ENCODE measurements at places on chromosomes 1 and 21.

GRCh38 chr1:35656863-35657232 lies 15.5 kb upstream of the PSMB2 start:
- DNase-seq: no peak

DNA sequence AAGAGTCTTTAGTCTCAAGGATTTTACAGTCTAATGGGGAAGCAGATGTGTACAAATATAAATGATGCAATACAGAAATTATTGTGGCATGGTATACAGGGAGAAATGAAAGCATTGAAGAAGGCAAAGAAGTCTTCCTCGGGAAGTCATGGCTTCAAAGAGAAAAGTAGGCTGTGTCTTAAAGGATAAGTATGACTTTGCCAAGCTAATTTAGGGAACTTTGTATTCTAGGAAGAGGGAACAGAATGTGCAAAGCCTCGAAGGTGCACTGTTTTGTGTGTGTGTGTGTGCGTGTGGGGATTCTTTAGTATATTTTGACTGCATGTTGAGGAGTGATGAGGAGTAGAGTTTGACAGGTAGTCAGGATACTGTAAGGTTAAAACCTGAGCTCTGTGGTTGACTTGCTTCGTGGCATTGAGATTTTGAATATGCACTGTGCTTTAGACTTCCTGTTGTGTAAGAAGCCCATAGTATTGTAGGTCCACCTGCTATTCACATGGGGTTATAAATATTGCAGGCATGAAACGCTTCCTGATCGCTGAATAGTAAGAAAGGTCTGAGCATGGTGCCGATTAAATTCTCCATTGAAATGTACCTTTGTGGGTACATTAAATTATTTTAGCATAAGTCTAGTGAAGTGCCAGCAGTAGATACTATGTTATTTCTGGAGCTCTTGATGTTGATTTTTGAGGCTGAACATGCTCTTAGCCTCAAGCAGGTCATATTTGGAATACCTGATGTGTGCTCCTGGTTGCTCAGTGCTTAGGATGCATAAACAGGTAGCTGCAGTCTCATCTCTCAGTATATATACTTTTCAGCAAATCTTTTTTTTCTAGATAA lies 8.0 kb downstream of the SMAP2 start:
- DNase-seq: no peak

DNA sequence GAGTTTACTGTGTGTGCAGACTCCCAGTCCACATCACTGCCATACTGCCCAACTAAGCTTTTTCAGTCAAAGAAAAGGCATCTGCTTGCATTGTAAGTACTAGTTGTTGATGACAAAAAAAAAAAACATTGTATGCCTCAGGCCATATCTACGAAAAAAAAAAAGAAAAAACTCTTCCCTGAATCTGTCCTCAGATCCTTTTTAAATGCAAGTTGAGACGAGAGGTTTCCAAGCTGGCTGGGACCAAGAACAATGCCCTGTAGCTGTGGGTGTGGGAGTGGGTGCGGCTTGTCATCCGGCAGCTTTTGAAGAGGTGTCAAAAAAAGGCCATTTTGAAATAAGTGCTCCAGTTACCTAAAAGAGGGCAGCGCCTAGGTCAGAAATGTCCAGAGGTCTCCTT lies 29.2 kb upstream of the HHAT start:
- no peak for DNase-seq

GRCh38 chr1:231612393-231613089 lies 14.0 kb upstream of the DISC1 start:
- no peak for DNase-seq

- peak; percentile 69 for DNase-seq
These were observed 9.2 kb upstream of the EVA1C start for GRCh38 chr21:32403201-32403777.

DNA sequence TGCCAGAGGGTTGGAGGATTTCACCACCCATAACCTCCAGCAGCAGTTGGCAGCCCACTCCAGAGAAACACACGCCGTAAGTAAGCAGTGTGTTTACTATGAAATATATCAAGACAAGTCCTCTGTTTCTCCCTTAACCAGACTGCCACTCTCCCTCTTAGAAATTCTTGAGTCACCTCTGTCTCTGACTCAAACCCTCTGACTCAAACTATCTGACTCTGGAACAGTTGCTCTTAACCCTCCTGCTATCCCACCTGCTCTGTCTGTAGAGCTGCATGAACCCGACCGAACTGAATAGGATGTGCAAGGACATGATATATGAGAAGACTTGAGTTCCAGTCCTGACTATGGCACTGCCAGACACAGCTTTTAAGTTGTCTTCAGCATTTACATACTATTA lies 14.1 kb downstream of the INPP5B start:
- DNase-seq: no peak

DNA sequence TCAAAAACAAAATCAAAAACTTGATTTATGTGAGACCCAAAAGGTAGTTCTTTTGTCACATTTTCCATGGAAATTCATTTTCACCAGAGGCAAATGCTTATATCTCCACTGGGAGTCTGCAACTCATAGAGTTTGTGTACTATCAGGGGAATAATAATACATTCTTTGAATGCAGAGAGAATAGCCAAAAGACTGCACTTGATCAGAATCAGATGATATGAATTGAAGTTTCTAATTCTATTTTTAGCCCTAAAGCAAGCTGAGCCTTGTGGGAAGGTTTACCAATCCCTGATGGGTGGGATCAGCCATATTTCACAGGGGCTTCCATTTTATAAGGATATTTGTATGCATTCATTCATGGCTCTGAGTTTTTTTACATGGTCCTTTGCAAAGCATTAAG lies 49.6 kb downstream of the TSEN15 start:
- no peak for DNase-seq
